ENCODE measurements at places on chromosomes 1 and 21.

DNA sequence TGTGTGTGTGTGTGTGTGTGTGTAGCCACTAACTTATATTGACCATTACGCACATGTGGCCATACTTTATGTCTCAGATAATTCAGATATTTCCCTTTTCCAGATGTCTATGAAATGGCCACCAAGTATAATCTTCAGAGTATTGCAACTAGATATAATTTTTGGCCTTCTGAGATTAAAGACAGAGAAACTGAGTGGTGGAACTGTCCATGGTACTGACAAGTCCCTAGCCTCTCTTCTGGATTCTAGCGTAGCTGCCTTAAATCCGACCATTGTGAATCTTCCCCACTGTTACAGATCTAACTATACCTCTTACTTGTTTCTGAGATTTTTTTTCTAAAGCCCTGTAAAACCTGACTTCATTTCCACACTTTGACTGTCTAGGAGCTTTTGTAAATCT, 100.0 kb upstream of the SERTAD4 start:
- peak; percentile 26 for DNase-seq

DNA sequence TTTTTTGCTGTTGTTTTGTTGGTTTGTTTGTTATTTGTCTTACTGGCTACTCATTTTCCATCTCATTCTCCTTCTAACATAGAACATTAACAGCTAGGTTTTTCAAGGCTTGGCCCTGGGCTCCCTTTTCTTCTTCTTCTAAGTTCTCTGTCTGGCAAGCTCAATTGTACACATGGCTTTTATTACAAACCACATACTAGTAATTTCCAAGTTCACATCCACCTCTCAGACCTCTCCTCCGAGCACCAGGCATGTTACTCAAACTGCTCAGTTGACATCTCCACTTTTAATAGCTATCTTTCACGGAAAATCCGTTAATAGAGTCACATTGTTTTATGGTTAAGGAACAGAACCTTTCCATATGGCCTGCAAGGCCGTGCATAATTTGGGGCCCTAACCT, 736.9 kb upstream of the ADAMTS5 start:
- DNase-seq, result no peak

DNA sequence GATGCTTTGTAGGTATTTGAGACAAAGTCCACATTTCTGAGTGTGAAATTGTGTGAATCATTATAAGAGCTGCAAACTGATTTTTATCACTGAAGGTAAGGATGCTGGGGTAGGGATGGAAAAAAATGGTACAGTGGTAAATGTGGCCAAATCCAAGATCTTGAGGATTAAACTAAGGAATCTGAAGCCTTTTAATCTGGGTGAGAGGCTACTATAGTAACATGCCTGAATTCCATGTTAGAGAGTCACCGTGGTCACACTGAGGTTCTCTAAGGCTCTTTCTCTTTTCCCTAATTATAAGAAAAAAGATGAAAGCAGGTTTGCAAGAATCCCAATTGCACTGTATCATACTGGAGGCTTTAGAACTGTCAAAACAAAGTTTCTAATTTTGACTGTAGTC, 17.6 kb downstream of the PTGER3 start:
- no peak for DNase-seq

DNA sequence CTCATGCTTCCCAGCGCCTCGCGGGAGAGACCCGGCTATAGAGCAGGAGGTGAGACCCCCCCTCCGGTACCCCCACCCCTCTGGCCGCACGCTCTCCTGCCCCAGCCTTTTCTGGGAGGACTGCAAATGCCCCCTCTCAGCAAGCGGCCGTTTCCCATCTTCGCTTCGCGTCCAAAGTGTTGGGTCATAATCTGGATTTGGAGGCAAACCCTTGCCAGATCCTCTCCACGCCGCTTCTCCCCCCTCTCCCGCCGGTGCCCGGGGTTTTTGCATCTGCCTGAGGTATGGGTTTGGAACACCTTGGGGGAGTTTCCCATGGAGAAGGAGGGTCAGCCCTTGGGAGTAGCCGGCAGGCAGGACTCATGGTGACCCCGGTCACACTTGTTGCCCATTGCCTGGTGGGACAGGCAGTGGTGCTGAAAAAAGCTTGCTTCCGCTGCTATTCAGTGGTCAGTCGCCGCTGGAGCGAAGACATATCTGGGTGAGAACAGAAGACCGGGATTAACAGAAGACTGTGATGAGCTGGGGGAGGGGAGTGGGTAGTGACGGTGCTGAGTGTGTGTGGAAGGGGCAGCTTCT, 935 bp downstream of the KCNK2 start:
- DNase-seq, result no peak

- DNase-seq, result peak; percentile 15
Measured at GRCh38 chr1:35047188-35047858, 15.6 kb upstream of the ZMYM6 start.

All from suppressor macrophage (primary cell).